Activated CD8-positive, alpha-beta memory T cell treated with anti-CD3 and anti-CD28 coated beads, Interleukin-2, amount 50 U/mL, for 48 hours (primary cell): ENCODE measurements at places on chromosomes 3 and 15.

- DNase-seq = no peak
Measured at GRCh38 chr3:116342499-116342898, 102.8 kb downstream of the LSAMP start.

- no peak for DNase-seq
Measured at GRCh38 chr3:30258426-30259392, 347.7 kb upstream of the TGFBR2 start.

DNA sequence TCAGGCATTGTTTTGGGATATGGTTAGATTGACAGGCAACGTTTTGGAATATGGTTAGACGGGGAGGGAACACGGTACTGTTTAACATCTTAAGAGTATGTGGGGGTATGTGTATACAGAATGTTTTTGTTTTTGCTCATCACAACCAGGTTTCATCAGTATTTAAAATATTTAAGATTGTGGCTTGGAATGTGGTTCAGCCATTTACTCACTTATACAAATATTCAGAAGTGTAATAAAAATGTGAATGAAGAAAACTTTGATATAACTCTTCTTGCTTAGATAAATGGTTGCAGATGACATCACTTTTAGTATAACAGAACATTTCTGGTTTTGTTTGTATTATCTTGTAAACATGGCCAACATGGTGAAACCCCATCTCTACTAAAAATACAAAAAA lies 3.9 kb upstream of the PAK2 start:
- DNase-seq = no peak

DNA sequence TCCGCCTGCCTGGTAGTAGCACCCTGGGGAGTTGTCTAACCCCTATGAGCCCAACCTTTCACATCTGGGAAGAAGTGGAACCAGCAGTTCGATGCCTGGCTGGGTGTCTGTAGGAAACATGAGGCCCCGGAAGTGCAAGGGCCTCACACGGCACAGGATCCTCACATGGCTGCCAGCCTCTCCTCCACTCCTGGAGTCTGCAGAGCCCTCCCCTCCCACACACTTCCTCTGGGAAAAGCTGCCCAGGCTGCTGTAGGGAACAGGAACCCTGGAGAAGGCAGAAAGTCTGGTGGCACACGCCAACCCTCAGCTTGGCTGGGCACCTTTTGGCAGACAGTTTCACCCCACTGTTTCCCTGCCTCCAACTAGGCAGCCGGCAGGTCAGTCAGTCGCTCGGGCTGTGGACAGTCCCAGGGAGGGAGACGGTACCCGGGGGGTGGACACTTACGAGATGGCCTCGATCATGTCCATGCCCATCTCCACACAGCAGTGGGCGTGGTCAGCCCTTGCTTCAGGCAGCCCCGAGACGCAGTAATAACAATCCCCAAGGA lies 118.4 kb downstream of the ADCY5 start:
- no peak for DNase-seq

DNA sequence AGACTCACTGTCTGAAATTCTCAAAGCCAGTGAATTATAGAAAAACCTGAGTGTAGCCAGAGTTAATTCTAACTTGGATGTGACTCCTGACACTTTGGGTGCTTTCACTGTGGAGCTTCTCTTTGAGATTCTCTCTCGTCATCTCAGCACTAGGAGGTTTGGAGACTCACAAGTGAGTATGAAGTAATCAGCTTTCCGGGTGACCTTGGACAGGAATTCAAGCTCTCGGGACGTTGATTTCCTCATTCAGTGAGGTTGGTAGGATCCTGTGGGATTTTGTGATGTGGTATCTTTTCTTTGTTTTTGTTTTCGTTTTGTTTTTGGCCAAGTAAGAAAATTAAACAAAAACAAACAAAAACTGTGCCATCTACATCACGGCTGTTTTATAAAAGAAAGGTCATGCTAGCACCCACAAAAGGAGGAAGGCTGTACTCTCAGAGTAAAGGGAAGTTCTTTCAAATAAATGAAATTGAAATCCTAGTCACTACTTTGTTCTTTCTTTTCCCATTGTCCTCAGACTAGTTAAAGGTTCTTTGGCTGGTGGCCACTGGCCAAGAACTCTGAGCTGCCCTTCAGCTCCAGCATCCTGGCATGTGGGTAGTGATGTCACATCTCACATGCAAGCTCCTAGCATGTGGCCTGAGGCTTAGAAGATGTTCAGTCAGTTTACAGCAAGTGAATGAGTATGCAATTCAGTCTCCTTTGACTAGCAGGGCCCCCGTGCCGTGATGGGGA lies 263.3 kb upstream of the TPM1 start:
- no peak for DNase-seq

GRCh38 chr15:38189671-38190295 lies 62.9 kb upstream of the SPRED1 start:
- DNase-seq = no peak

GRCh38 chr15:99371180-99372103 lies 120.2 kb downstream of the LRRC28 start:
- no peak for DNase-seq

DNA sequence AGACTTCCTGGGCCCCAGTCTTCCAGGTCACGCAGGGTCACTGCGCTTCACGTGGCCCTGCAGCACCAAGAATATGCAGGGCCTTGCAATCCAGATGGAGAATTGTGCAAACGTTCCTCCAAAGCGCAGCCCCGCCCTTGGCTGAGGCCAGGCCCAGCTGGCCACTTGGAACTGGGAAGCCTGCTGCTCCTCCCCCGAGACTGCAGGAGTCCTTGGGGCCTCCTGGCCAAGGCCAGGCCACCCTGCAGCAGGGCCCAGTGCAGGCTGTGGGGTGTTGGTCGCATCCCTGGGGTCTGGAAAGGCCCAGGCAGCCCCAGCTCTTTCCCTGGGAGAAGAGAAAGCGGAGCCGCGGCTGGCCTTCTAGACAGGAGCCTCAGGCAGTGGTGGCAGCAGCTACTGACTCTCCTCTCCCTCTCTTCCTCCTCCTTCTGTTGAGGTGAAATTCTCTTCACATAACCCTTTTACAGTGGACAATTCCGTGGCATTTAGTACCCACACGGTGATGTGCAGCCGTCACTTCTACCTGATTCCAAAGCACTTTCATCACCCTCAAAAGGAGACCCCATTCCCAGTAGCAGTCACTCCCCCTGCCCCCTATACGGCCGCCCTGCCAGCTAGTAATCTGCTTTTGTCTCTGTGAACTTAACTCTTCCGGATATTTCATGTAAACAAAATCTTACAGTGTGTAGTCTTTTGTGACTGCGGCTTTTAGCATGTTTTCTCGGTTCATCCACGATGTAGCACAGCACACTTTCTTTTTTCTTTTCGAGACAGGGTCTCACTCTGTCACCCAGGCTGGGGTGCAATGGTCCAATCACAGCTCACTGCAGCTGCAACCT lies 103.9 kb downstream of the TMEM266 start:
- no peak for DNase-seq

DNA sequence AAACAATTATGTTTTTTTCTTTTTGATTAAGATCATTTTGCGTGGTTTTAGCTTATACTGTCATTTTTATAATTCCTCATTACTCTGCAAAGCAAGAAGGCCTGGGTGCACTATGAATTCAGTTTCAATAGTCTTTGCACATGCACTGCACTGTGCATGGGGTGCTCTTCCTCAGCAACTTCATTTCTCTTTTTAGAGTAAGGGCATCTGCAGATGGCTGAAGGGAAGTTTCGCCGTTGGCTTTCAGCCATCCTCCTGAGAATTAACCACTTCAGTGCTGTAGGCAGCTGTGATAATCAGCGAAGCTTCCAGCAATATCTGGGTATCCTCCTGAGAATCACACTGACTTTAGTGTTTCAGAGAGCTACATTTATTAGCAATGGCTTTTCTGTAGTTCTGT lies 284.8 kb downstream of the GBE1 start:
- no peak for DNase-seq

- no peak for DNase-seq
Measured at GRCh38 chr3:61605589-61606175, 44.3 kb downstream of the PTPRG start.

DNA sequence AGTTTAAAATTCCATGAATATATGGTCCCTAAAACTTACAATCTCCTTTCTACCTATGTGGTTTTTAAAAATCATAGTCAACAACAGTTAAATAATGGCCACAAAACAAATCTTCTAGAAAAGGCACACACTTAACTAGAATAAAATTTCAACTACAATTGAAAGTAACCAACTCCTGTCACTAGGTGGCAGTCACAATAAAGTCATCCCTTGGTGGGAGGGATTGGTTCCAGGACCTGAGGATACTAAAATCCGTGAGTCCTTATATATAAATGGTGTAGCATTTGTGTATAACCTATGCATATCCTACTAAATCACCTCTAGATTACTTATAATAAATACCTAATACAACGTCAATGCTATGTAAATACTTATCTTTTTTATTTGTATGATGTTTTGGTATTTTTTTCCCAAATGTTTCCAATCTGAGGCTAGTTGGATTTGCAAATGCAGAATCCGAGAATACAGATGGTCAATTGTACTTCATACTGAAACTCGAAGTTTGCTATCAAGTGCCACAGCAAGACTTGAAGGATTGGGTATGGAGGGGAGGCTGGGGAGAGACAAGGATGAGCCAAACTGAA lies 172.6 kb downstream of the FMN1 start:
- DNase-seq = no peak

- DNase-seq = no peak
Measured at GRCh38 chr3:118970819-118971218, 63.8 kb downstream of the IGSF11 start.

DNA sequence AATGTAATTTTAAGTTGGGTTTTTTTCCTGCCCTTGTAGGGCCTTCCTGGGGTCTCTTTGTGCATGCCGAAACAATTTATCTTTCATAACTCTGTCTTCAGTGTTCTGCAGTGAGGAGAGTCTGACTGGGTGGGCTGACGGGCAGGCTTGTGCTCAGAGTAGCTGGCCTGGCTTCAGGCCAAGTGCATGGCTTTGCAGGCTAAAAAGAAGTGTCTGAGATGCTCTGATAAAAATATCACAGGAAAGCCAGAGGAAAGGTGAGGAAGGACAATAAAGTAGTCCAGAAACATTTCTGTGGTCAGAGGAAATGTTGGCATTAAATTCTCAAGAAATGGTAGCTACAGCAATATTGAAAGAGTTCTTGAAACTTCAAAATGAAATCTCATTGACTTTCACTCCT lies 25.5 kb downstream of the ST3GAL6 start:
- no peak for DNase-seq

DNA sequence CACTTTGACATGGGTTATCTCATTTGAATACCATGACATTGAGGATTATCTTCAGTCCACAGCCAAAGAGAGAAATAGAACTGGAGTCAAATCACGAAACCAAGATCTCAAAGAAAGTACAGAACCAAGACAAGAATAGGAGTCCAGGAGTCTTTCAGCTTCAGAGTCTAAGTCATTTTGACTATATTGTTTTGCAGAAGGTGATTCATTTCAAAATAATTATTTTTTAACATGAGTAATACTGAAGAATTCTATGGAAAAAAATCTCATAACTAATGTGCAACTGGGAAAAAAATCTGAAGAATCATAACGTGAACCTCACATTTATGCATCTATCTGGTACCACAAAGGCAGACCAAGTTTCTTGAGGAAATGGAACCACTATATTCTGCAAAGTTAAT lies 60.3 kb downstream of the UBE3A start:
- no peak for DNase-seq

DNA sequence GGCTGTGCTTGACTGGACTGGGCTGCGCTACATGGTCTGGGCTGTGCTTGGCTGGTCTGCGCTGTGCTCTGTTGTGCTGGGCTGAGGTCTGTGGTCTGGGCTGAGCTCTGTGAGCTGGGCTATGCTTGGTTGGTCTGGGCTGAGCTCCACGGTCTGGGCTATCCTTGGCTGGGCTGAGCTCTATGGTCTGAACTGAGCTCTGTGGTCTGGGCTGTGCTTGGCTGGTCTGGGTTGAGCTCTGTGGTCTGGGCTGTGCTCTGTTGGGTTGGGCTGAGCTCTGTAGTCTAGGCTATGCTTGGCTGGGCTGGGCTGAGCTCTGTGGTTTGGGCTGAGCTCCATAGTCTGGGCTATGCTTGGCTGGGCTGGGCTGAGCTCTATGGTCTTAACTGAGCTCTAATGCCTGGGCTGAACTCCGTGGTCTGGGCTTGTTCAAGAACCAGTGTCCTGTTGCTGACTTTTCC lies 92.0 kb downstream of the PLXNA1 start:
- no peak for DNase-seq

DNA sequence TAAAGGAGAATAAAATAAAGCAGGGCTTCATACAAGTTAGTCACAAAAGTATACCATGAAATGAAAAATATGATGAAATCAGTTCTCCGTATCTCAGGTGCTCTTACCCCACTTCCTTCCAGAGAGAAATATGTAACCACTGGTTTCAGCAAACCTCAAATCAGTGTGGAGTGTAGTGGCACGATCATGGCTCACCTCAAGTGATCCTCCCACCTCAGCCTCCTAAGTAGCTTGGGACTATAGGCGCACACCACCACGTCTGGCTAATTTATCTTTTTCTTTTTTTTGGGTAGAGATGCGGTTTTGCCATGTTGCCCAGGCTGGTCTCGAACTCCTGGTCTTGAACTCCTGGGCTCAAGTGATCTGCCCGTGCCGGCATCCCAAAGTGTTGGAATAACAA lies 24.2 kb downstream of the DENND4A start:
- DNase-seq = no peak

DNA sequence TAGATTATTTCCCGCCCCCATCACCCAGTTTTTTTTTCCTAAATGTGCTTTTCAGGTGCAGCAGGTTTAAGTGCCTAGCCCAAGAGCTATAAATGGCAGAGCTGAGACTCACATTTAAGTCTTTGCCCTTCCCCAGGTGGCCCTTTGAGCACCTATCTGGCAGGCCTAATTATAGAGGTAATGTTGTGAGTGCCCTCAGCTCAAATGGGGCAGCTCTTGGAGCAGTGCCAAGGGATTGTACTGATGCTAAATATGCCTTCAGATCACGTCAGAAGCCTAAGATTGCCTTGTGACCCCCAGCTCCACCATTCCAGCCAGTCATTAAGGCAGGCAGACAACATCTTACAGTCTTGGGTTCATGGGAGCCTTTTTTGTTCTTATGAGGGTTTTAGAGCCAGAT lies 159.5 kb downstream of the RPLP1 start:
- no peak for DNase-seq

GRCh38 chr15:31333119-31333518 lies 6.5 kb downstream of the KLF13 start:
- DNase-seq = no peak

- peak; percentile 80 for DNase-seq
Measured at GRCh38 chr3:187744169-187745151, 808 bp downstream of the BCL6 start.

DNA sequence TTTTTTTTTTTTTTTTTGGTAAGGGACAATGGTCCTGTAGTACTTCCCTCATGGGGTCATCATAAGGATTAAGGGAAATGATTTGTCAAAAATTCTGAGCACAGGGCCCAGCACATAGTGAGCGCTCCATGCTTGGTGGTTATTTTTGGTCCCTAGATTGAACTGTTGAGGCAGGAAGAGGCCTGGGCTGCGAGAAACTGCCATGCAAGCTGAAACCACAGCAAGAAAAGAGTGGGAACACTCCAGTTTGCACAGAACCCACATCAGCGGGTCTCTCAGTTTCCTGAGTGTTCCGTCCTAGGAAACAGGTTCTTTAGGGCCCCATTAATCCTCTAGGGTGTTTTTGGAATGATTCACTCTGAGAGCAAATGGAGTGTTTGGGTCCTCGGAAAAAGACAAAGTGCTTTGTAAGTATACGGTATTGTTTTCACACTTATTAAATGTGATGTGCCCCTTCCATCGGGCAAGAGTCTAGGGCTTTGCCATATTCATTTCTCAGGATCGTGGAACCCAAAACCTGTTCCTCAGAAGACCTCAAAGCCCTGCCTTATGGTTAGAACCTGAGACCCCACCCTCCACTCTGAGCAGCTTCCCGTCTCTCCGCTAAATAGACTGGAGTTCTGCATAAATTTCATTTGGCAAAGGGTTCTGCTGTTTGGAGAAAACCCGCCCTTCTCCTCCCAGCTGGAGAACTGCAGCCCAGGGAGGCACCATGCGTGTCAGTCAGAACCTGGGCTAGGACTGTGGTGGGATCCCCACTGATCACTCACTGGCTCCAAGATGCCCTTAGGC lies 60.4 kb downstream of the SPSB4 start:
- DNase-seq = no peak
